Cardiac muscle cell (in vitro differentiated cells and primary cell): ENCODE measurements at places on chromosomes 16 and 17.

DNA sequence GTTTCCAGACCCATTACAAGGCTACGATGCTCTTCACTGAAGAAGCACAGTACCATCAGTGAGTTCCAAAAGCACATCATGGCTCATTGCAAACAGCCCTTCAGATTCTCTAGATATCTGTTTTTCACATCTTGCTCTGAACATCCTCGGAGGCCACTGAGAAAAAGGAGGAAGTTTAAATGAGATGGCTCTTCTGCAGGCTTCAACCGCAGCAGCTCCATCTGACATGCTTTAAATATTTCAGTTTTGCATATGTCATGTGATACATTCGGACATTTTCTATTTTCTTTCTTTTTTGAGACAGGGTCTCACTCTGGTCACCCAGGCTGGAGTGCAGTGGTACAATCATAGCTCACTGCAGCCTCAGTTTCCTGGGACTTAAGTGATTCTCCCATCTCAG is 396.8 kb downstream of the NPIPA8 start:
- DNase-seq = no peak

- DNase-seq = peak; percentile 87
Measured at GRCh38 chr17:42116705-42117396, 4.3 kb downstream of the KAT2A start.

DNA sequence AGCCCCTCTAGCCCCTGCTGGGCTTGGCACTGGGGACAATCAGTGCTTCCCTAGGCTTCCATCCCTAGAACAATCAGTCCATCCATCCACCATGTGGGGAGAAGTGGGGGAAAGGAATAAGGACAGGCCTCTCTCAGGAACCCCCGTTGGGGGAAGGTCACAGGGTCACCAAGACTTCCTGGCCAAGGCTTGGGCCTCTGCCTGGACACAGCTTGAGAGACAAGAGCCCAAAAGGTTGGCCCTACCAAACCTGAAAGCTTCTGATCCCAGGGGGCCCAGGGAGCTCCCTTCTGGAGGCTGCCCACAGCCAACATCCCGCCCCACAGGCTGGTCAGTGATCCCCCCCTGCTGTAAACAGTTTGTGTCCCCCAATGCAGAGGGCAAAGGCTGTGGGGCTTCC is 16.2 kb upstream of the MTMR4 start:
- DNase-seq = no peak

GRCh38 chr17:50423553-50424159 is 2.4 kb upstream of the ACSF2 start:
- no peak for DNase-seq

DNA sequence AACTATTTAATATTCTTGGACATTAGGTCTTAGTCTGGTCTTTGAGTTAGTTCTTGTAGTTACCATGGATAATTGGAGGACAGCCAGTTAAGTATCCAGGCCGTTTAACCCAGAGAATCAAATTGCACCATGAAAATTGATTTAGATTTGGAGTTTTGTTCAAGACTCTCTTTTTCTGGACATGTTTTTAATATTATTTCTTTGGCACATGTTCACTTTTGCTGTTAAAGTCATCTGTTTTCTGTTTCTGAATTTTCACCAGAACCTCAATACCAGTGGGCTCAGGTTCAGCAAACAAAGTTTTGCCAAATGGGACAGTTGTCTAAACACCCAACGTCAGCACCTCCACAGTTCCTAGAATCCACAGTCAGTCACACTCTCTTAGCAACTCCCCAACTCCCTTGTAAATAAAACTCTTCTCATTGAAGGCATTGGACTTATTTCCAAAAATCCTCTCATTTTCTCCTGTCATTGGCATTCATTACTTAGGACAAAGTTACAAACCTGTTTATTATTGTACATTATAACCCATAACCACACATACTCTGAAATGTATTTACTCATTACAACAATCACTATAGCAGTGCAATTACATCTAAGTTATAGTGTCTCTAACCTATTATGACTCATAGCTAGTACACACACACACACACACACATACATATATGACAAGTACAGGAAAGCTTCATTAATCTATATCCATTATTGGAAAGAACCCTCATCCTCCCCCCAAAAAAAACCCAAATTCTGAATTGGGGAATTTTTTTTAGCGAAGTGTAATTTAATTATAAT is 33.5 kb upstream of the DNAH9 start:
- no peak for DNase-seq

DNA sequence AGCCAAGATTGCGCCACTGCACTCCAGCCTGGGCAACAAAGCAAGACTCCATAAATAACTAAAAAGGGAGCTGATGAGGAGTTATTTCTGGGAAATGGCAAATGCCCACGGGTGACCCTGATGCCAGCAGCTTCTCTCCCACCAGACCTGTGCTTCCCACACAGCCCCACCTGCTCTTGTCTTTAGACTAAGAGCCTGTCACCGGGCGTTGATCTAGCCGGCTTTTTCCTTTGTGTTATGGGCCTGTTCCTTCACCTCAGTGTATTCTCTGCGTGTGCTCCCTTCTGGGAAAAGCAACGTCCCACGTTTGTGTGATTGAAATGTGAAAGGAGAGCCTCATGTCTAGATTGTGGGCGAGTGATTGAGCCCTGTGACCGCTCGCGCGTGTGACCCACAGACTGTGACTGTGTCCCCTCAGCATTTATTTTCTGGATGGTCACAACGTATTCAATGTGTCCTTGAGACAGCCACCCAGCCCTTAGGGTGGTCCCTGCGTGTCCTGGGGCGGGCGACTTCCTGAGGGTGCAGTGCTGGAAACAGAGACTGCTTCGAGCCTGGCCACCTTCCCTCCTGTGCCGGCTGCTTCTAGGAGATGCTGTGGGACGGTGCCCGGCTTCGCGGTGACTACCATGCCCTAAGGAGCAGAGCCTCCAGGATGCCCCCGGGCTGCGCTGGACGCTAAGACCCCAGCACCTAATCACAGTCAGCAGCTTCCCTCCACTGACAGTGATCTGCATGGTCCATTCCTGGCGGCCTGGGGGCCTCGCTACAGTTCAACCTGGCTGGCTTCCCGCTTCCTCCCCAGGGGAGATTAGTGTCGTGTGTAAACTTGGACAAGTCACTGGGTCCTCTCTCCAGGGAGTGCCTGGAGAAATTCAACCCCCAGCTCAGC is 7.8 kb upstream of the RNPS1 start:
- no peak for DNase-seq

- DNase-seq = no peak
Measured at GRCh38 chr17:3798273-3799180, 2.5 kb downstream of the ITGAE start.

DNA sequence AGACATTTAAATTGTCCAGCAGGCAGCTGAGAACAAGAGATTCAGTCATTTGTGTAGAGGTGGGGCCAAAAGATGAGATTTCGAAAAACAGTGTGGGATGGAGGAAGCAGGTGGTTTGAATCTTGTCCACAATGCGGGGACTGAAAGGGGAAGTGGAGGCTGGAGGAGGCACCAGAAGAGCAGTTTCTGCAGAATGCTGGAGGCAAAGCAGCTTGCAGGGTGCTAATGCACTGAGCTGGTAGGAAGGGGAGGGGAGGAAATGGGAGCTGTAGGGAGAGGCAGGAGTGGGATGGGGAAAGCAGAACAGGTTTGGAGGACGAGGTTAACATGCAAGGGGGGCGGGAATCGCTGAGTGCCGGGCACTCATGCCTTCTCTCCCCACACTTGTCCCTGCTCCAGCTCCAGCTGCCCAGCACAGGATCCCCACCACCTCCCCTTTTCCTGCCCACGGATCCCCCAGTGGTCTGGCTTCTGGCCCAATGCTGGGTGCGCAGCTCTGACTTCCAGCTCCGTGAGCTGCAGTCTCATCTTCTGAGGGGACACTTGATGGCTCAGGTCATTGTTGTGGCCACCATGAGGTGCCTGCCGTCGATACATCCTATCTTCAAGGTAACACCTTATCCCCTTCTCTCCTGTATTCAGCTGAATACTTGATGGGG is 9.4 kb downstream of the C17orf100 start:
- DNase-seq = no peak

GRCh38 chr16:8819411-8820034 is 21.9 kb downstream of the PMM2 start:
- no peak for DNase-seq

- no peak for DNase-seq
Measured at GRCh38 chr17:19381741-19382444, 3.6 kb downstream of the MAPK7 start.

- no peak for DNase-seq
Measured at GRCh38 chr16:898761-899682, 71.8 kb downstream of the LMF1 start.

GRCh38 chr17:19391432-19391831 is 4.4 kb upstream of the MFAP4 start:
- no peak for DNase-seq

DNA sequence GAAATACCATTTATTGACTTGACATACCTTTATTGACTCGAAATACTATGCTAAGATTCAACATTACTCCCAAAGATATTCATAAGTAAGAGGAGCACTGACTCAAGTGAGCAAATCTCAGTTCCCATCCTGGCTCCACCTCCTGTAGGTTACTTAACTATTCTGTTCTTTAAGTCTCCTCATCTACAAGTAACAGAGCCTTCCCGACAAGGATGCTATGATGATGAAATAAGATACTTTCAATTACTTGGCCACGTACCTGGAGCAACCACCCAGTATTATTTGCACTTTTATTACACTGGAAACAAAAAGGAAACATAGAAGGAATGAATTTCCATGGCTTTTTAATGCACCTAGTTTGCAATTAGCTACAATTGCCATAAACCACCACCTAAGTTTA is 16.3 kb downstream of the KANSL1 start:
- no peak for DNase-seq

DNA sequence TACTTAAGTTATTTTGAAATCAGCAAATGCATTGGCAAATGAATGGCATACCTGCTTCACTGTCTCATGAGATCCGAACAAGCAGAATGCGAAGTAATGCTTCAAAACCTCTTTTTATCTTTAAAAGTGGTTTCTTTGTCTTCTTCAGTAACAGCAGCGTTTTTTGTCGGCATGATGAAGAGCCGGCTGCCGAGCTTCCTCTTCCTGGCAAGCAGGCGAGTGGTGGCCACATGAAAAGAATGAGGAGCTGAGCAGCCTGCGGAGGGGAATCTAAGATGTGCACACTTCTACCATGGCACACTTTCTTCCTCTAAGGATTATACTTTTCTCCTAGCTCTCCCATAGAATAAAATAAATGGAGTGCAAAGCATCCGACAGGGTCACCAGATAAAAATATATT is 42.4 kb upstream of the AKTIP start:
- no peak for DNase-seq

DNA sequence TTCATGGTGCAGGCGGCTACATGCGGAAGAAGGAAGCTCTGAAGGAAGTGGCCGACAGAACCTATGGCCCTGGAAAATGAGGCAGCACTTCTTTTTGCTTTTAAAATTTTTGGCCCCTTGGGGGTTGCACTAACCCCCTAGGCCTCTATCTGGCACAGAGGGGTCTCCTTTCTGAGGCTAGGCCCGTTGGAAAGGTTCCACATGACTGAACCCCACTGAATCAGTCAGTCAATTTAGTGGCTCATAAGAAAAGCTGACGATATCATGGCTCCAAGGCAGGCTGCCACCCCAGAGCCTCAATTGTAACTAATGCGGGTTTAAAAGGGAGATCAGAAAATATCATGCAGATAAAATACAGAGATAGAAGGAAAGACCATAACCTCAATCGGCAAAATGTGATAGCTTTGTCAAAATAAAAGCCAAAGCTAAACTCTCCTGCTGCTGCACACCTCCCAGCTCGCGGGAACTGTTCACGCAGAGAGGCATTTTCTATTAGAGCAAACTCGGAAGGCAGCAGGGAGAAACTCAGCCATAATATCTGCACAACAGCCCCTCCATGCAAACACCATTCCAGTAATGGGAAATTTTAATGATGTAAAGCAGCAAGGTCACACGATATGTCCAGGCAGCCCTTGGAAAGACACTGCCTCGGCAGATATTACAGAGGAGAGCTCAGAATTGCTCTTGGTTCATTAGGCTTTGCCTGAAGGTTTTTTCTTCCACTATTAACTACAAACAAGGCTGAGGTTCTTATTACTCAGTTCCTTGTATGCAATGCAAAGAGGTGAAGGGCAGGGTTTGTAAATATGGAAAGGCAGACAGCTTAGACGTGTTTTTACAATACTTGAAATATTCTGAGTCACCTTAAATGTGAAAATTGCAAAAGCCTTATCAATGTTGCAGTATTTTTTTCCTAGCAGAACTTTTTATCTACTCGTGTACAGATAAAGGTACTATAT is 200.4 kb upstream of the PMFBP1 start:
- DNase-seq = peak; percentile 30

DNA sequence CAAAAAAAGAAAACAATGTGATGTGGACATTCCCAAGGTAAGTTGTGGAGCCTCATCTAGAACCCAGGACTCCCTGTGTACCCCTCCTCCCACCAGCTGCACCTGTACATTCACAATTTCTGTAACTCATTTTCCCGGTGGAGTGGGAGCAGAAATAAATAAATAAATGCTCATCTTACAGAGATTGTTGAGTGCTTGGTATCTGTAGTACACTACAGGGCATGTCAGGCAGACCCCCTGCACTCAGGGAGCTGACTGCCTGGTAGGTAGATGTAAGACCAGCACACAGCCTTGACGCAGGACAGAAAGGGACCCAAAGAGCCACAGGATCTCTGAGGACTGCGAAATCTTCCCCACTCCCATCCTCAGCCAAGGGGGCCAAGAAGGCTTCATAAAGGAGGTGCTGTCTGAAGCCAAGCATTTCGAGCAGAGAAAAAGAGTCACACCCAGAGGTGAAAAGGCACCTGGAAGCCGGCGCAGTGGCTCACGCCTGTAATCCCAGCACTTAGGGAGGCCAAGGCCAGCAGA is 6.5 kb downstream of the EIF1 start:
- DNase-seq = no peak

- no peak for DNase-seq
Measured at GRCh38 chr17:59623151-59623550, 3.5 kb downstream of the CLTC start.

DNA sequence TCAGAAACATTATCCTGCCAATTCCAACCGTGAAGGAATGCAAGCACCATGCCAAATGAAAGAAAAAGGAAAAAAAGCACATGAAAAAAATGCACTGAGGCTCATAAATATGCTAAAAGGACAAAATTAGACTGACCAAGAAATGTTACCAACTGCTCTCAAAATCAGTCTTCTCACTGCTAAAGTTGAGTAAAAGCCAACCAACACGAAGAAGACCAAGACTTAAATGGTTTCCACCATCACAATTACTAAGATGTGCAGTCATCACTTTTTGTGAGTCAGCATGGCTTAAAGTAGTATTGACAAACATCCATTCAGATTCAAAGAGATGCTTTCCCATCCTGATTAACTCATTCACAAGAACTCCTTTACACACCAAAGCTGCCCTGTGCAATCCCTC is 16.4 kb downstream of the CDYL2 start:
- DNase-seq = no peak

GRCh38 chr16:1859650-1860049 is 12.3 kb downstream of the MEIOB start:
- no peak for DNase-seq
